M059J (cell line): ENCODE measurements at places on chromosomes 12 and 14.

GRCh38 chr12:31265722-31266121 lies 60.2 kb downstream of the SINHCAF start:
- no peak for DNase-seq

GRCh38 chr12:116259800-116260577 lies 17.5 kb downstream of the MED13L start:
- no peak for DNase-seq

DNA sequence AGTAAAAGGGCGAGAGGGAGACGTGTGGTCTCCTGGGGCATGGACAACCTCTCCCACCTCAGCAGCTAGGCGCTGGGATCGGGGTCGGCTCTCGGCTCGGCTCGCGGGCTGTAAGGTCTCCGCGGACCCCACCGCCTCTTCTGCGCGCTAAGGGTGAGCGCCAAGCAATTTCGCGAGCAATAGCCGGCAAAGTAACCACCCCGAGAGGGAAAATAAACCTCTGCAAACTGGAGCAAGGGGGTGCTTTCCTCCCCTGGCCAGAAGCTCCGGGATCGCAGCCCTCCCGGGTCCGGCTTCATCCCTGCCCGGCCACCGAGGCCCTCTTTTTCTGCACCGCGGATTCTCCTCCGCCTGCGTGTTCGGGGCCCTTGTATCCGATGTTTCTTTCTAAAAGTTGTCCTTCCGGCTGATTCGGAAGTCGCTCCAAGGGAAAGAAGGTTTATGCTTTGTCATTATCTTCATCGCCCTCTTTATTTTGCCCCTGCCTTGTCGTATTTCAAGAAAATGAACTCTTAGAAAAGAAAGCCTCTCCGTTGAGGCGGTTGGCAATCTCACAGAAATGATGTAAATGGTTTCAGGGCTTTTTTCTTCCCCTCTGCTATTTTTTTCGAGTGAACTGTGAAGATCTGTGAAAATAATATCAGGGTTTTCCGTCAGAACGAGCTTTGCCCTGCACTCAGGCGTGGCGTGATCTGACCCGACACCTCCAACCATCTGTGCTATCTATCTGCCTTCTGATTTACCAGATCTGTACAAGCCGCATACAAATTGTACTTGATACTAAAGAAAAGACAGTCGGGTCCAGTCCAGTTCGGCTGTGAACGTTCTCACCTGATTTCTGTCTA lies 1.7 kb upstream of the SIX6 start:
- DNase-seq: no peak

DNA sequence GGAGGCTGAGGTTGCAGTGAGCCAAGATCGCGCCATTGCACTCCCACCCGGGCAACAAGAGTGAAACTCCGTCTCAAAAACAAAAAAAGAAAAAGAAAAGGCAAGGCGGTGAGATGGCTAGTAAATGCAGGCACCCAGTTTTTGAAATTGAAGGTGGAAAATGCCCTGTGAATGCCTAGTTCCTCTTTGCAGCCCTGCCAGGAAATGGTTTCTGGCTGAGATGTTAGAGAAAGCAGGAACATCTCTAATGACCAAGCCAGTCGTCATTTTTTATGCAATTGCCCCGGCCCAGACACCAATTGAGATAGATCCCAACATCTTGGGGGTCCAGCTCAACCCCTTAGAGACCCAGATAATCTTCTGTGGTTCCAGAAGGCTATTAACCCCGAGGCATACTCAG lies 17.0 kb downstream of the SLC8A3 start:
- DNase-seq: no peak

DNA sequence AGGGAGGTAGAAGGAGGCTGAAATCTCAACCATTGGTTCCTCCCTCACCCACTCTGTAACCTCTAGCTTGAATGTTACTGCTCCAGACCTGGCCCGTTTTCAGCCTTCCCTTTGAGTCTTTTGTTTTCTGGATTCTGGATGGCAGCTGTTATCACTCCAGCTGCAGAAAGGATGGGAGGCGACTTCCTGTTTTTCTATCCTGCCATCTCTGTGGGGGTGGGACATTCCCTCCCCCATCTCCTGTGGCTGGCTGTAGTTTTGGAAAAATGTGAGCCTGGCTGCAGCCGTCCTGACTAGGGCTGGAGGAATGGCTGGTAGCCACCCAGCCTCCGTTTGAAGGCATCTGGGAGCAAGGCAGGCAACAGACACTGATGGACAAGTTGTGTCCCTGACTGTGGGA lies 2.9 kb upstream of the PPFIBP1 start:
- no peak for DNase-seq

DNA sequence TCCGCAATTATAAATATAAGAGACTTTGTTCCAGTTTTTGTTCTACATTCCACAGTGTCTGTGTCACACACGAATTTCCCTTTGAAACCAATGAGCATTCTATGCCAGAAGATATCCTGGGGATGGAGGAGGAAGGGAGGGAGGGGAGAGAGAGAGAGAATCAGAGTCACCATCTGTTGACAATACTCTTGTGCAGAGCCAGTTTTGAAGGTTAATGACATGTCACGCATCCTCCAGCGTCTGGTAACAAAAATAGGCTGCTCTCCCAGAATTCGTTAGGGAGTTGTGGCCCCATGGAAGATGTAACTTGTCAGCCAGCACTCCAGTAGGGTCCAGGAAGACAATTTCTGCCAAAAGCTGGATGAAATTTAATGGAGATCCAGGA lies 213.5 kb upstream of the KRR1 start:
- DNase-seq: peak; percentile 95

DNA sequence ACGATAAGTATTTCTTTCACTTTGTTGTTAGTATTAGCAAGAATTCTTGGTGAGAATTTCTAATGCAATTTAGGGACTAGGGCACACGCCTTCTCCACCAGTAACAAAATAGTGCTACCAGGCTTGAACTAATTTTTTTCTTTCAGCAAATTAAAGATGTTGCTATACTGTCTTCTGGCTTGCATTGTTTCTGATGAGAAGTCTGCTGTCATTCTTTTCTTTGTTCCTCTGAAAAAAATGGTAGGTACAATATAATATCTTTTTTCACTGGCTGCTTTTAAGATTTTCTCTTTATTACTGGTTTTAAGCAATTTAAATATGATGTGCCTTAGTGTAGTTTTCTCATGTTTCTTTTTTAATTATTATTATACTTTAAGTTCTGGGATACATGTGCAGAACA lies 171.2 kb downstream of the PCNX1 start:
- DNase-seq: peak; percentile 4

GRCh38 chr12:118358612-118359540 lies 13.8 kb downstream of the TAOK3 start:
- DNase-seq: no peak

DNA sequence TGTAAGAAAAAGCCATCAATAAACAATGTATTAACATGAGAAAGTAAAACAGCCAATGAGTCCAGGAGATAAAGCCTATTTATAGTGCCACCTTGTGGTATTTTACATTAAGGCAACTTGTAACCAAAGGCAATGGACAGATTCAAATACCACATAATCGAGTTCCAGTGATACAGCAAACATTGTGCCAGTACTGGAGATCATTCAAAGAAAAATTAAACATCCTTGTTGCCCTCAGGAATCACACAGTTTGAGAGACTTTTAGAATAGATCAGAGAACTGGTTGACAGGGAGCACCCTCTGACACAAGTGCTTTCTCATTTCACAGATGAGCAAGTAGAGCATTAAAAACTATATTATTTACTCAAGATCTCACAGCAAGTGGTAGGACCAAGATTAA lies 98.1 kb downstream of the DDHD1 start:
- DNase-seq: peak; percentile 57

- DNase-seq: peak; percentile 87
These were observed 2.9 kb downstream of the NEK9 start for GRCh38 chr14:75123991-75124390.

- DNase-seq: peak; percentile 32
These were observed 93.9 kb upstream of the OVCH1 start for GRCh38 chr12:29591140-29592020.

- peak; percentile 23 for DNase-seq
These were observed 101.0 kb downstream of the FOXG1 start for GRCh38 chr14:28867571-28867970.

GRCh38 chr14:90999299-90999698 lies 61.1 kb downstream of the RPS6KA5 start:
- DNase-seq: no peak

GRCh38 chr14:55702511-55702910 lies 122.5 kb downstream of the KTN1 start:
- DNase-seq: no peak

DNA sequence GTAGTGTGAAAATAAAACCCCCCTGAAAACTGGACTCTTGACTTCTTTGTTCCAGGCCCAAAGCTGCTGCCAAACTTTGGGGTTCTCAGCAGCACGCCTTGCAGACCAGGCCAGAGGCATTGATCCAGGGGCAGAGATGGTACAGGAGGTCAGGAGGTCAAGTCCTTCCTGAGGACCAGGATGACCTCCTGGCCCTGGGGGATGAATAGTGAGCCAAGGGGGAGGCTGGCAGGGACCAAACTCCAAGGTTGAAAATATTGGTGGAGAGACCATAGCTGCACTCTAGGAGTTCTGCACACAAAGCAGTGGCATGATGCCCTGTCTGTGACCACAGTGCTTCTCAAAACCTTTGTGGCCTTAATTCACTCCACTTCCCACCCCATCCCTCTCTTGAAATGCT lies 12.1 kb downstream of the SLC10A1 start:
- DNase-seq: no peak

DNA sequence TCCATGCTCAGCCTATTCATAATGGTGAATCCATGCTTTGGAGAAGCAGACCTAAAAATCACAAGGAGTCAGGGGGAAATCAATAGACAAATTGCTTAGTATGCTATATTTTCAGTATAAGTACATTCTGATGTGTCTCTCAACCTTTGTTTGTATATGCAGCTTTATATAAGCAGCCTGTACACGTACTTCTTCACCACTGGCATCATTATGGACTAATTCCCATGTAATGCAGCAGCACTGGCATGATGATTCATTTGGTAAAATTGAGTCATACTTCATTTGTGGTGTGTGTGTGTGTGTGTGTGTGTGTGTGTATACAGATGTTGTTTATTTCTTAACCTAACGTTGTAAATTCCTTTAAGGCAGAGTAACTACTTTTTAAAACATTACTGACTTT lies 10.9 kb downstream of the DCP1B start:
- peak; percentile 90 for DNase-seq

GRCh38 chr12:115461401-115461800 lies 777.4 kb upstream of the TBX3 start:
- DNase-seq: no peak

- DNase-seq: peak; percentile 29
These were observed 594 bp downstream of the KRAS start for GRCh38 chr12:25249931-25250738.

- DNase-seq: no peak
These were observed 46.5 kb downstream of the CAND1 start for GRCh38 chr12:67315661-67316060.

- no peak for DNase-seq
These were observed 35.5 kb downstream of the GPHB5 start for GRCh38 chr14:63282997-63283883.

GRCh38 chr14:68794130-68794850 lies 1.4 kb upstream of the ZFP36L1 start:
- DNase-seq: peak; percentile 96

- DNase-seq: no peak
These were observed 13.3 kb upstream of the PUS1 start for GRCh38 chr12:131915823-131916222.
